ENCODE measurements at places on chromosomes 7 and 10. TPM values are rescaled to one million over a fixed set of nuclear protein-coding genes. Genes with fewer than 3 reads are reported as not detected.

FOXI2 gene
- total RNA-seq, result not detected

OR9A2 gene
- not detected for total RNA-seq

ASB4 gene
- not detected for total RNA-seq

METTL27 gene
- not detected for total RNA-seq

PTPN20 gene
- not detected for total RNA-seq

All from natural killer cell treated with Interleukin-12 subunit alpha and Interleukin-12 subunit beta and Interleukin-15 and Interleukin-18, amount 100 ng/mL, for 72 hours (primary cell).